ENCODE measurements at places on chromosomes 6 and 20. TPM values are rescaled to one million over a fixed set of nuclear protein-coding genes. Genes with fewer than 3 reads are reported as not detected.

DNA sequence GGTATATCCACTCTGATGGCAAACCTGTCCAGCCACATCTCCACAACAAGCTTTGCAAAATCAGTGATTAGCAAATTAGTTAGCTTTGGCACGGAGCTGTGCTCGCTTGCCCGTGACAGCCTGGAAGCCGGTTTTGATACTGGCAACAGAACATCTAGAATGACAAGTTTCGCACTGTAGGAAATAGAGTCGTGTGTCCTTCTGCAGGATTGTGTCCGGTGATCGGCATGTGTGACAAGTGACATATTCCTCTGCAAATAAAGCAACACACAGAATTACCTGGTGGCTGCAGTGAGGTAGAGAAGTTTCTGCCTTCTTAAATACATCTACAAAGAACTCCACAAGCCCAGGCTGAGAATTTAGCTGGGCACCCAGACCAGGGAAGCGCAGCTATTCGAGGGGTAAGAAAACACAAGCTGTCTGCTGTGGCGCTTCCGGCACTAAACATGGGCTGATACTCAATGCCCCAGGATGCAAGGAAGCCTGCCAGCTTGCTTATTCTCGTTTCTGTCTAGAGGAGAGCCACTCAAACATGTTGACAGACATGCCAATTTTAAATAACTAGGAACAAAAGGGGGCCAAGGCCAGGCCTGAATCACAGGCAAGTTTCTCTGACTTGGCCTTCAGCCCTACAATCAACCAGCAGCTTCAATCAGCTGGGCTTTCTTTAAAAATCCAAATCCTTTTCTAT is 22.2 kb downstream of the EIF2S2 start:
- H3K4me3 ChIP-seq = no peak overlapping the region
- no peaks in the 10 kb centered on the region for H3K4me1 ChIP-seq
- no peak overlapping the region for H3K27ac ChIP-seq
- DNase-seq = no peak
- peaks cover 51% of the 10 kb centered on the region for H3K36me3 ChIP-seq

DNA sequence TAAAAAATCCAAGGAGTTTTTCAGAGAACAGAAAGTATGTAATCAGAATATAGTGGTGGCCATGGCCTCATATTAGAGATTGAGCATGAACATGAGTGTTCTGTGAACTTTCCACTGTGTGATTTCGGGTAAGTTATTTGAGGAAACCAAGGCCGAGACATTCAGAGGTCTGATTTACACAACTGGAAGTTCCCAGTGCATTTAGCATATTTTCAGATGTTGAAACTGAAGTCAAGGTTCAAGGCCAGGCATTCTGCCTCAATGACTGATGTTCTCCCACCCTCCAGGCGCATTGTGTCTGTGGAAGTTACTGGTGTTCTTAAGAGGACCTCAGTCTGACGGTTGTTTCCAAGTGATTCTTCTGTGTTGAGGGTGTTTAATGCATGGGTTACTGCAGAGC is 26.2 kb downstream of the RNF144B start:
- H3K36me3 ChIP-seq = no peaks in the 10 kb centered on the region
- no peak overlapping the region for H3K27ac ChIP-seq
- DNase-seq = no peak
- H3K4me1 ChIP-seq = no peaks in the 10 kb centered on the region
- H3K27me3 ChIP-seq = no peaks in the 10 kb centered on the region
- H3K4me3 ChIP-seq = no peak overlapping the region

Gene BNIP5
- polyA plus RNA-seq = 26.7 TPM

Gene EPM2A
- polyA plus RNA-seq = 6.5 TPM

Gene DEFB113
- not detected for polyA plus RNA-seq

Gene PRR18
- polyA plus RNA-seq = 0.45 TPM
